Activated naive CD4-positive, alpha-beta T cell (primary cell): ENCODE measurements at places on chromosomes 7 and 10.

DNA sequence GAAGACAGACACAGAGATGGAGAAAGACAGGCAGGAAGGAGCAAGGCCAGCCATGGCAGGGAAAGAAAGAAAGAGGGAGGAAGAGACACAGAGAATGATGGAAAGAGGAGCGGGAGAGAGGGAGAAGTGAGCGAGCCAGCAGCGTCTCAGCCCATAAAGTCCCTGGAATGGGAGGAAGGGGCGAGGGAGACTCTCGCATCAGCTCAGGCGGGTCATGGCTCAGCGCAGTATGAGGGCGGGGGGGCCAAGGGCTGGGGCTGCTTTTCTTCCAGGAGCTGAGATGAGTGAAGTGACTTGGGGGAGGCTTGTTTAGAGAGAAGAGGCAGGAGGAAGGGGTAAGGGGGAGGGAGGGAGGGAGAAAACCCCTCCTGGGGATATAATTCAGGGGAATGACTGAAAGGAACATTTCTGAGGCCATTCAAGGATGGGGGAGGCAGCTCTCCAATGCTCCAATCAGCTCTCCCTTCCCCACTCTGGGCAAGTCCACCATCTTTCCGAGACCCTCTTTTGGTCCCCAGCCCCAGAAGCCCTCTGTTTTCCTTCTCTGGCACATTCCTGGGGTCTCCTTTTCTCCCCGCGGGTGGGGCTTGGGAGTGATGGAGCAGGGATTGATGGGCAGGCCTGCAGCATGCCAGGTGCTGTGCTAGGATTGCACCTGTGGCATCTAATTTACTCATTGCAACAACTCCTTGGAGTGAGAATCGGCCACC is 87.9 kb downstream of the HIF1AN start:
- no peak for DNase-seq

- no peak for DNase-seq
Observed at GRCh38 chr10:34498821-34499220, 316.3 kb downstream of the PARD3 start.

GRCh38 chr7:157832421-157832820 is 495.6 kb downstream of the DNAJB6 start:
- DNase-seq = no peak

DNA sequence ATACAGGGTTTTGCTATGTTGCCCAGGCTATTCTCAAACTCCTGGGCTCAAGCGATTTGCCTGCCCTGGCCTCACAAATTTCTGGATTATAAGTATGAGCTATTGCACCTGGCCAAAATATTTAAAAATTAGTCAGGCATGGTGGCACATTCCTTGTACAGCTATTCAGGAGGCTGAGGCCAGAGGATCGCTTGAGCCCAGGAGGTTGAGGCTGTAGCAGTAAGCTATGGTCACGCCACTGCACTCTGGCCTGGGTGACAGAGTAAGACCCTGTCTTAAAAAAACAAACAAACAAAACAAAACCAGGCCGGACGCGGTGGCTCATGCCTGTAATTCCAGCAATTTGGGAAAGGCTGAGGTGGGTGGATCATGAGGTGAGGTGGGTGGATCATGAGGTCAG is 14.5 kb upstream of the SIRT1 start:
- no peak for DNase-seq

GRCh38 chr10:101358706-101359300 is 4.8 kb downstream of the BTRC start:
- DNase-seq = no peak

- no peak for DNase-seq
Observed at GRCh38 chr10:11573497-11573896, 38.0 kb downstream of the USP6NL start.

- DNase-seq = no peak
Observed at GRCh38 chr10:43870968-43871439, 222.3 kb upstream of the ZNF32 start.

DNA sequence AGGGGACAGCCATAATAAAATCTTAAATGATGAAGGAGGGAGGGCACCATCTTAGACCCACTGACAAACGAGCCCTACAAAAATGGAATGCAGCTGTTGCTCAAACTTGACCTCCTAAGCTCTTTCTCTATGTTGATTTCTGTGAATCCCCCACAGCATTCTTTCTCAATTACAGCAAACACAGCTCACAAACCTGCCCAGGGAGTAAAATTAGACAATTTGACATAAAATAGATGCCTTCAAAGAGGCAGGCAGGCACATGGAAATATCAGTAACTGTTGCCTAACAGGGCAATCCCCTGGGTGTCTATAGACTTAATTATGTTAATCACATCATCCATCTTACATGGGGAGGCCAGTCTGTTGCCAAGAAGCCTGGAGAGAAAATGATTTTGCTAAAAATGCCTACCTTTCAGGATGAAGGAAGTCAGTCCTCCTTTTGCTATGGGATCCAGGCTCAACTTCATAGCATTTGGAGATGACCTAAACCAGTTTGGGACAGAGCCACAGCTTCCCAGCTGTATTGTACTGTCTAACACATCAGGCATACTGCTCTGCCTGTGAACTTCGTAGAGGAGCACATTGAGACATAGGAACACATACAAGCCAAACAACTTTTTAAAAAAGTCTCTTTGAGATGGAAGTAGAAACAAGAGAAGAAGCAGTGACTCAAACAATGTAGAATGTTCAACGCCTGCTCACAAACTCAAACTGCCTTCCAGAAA is 1177.4 kb downstream of the SORCS1 start:
- no peak for DNase-seq

- DNase-seq = no peak
Observed at GRCh38 chr7:2738766-2739549, 51.0 kb downstream of the AMZ1 start.

- no peak for DNase-seq
Observed at GRCh38 chr10:47261121-47261520, 38.9 kb upstream of the GDF10 start.

- no peak for DNase-seq
Observed at GRCh38 chr10:80737209-80737608, 199.5 kb downstream of the SH2D4B start.

DNA sequence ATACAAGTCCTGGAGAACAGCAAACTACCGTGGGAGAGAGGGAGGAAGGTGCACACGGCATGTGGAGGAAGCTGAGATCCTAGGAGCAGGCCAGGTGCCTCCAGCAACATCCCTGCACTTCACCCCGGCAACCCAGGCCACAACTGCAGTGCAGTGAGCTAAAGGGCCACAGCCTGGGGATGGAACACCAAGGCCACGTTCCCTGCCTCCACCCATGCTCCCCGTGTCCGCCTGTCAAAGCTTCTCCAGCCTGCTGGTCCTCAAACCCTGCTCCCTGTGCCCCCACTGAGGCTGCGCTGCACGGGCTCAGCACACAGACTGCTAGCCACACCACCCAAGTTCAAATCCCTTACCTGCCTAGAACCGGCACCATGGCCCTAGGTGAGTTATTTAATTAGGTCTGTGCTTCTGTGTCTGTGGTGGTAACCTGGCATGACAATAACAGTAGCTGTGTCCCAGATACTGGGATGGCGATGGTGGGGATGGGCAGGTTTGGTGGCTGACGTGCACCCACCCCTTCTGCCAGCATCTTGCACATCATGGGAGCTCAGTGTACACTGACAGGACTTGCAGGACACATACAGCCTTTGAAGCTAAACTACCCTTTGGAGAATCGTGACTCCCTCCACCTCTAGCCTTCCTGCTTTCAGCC is 85.5 kb downstream of the FAM53B start:
- DNase-seq = no peak

- DNase-seq = no peak
Observed at GRCh38 chr7:23426876-23427275, 43.4 kb downstream of the IGF2BP3 start.

DNA sequence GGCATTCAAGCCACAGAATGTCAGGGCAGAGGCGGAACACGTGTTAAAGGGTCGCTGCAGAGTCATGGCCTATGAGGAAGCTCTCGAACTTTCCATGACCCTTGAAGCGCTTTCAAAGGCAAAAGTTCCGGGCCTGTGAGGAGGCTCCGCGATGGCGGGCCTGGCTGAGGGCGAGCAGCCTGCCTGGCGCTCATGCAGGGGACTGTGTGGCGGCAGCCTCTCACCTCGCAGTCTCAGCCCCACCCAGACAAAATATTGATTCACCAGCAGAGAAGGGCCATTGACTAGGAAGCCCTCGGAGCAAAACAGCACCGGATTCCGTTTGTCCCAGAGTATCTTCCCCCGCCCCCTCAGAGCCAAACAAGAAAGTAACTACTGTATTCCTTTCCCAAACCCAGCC is 12.8 kb upstream of the CNNM1 start:
- no peak for DNase-seq

DNA sequence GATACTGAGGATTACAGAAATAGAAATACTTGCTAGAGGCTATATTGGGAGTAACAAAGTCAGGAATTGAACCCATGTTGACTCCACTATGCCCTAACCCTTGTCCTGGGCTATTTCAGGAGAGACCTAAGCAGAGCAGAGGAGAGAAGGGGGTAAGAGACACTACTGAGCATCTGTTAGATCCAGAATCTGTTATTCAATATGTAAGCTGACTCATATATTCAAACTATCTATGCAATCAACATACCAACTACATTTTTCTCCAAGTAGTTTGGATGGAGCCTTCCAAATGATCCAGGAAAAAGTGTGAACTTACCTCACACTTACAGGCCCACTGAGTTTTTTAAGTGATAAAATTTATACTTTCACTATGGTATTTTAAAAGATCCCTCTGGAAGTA is 216.1 kb downstream of the IMMP2L start:
- no peak for DNase-seq

DNA sequence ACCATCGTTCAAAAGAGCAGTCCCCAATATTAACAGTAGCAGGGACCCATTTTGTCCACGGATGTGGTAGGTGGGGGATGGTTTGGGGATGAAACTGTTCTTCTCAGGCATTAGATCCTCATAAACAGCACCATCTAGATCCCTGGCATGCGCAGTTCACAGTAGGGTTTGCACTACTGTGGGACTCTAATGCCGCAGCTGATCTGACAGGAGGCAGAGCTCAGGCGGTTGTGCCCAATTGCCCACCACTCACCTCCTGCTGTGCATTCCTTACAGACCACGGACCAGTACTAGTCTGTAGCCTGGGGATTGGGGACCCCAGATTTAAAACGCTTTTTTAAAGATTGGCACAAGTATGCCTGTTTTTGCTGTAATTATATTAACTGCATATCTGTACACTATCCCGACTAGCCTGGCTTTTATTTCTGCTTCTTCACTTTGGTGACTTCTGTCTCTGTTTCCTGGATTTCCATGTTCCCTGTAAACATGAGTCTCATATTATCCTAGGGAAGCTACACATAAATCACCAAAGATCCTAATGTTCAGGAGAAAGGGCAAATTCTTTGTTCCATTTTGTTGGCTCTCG is 163.3 kb upstream of the AKR1E2 start:
- DNase-seq = no peak

- no peak for DNase-seq
Observed at GRCh38 chr10:89915021-89915420, 213.6 kb downstream of the KIF20B start.

- DNase-seq = no peak
Observed at GRCh38 chr7:144019457-144019856, 19.3 kb downstream of the OR6B1 start.

GRCh38 chr10:60801522-60801921 is 23.2 kb downstream of the CDK1 start:
- no peak for DNase-seq

DNA sequence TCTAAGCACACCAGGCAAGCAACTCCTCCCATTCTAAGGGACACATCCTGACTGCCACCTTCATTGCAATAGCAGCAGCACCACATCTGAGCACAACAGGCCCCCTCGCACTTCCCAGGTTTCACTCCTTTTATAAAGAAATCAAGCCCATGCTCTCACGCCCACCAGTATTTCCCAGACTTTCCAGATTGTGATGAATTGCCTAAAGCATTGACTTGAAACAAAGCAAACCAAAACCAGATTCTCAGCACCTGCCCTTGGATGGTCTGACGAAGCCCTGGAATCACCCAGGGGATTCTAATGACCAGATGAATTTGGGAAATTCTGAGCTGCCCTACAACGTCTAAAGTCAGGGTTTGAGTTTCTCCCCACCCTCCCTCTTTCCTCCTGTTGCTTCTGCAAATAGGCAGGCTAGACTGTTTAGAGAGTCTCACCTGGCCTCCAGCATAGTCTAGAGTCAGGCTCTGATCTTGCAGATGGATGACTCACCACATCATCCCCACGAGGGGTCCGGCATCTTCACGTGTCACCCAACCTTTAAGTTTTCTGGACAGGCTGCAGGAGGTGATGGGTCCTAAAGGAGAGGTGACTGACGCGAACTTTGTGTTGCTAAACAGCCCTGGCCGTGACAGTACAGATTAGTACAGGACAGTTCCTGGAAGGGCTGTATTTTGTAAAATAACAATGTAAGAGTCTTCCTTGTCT is 198.0 kb downstream of the SKIDA1 start:
- DNase-seq = no peak

- DNase-seq = no peak
Observed at GRCh38 chr10:16644146-16644545, 122.5 kb upstream of the C1QL3 start.
